ENCODE measurements at places on chromosomes 16 and 17.

GRCh38 chr17:55625521-55625920 is 97.1 kb downstream of the TMEM100 start:
- DNase-seq, result no peak

DNA sequence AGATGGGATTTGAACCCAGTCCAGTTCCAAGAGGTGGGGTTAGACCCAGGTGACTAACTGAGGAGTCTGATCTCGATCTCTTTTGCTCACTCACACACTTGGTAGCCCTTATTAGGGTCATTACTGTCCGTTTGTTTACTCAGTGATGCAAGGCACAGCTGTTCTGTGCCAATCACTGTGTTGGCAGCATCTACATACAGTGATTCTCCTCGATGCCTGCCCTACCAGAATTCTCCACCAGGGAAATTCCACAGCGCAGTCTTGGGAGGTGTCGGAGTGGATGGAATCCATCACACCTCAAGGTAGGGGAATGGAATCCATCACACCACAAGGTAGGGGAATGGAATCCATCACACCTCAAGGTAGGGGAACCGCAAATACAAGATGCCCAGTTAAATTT is 279.6 kb downstream of the MAF start:
- no peak for DNase-seq

- DNase-seq, result no peak
Measured at GRCh38 chr16:13936596-13937081, 16.7 kb downstream of the ERCC4 start.

DNA sequence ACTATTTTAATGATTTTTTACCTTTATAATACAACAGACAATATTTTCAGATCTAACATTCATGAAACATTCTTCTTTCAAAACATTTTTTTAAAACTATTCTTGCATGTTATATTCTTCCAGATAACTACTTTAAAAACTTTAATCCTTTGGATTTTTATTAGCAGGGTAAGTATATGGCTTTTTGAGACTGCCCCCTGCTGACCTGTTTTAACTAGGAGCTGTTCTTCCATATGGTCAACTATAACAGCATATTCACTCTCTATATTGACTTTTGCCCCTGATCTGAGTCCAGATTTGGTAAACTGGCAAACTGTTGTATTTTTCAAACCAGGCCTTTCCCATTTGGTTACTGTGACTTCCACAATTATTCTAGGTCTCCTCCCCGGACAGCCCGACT is 16.5 kb downstream of the ZNF18 start:
- no peak for DNase-seq

DNA sequence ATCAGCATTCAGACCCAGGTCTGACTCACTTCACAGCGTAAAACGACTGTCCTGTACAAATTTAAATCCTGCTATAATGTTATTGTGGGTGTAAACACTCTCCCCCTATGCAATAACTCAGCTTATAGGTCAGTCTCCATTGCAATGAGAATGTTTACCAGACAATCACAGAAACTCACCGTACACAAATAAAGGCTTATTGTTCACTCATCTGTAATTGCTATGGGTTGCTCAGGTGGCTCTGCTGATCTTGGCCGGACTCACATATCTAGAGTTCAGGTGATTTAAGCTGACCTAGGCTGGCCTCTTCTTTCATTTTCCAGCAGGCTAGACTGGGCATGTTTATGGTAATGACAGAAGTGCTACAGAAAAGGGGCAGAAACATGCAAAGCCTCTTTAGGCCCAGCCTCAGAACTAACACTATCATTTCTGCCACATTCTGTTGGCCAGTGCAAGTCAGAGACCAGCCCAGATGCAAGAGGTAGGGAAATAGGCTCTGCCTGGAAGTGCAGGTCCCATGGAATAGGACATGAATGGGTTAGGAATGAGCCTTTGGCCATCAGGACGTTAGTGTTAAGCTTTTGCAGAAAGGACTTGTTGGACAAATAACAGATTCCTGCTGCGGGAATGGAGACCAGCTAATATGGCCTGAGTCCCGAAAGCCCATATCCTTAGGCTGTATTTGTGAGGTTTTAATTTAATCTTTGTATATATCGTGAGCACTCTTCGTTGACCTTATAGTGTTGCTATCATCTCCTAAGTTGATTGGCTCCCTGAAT is 44.0 kb downstream of the HLF start:
- no peak for DNase-seq

GRCh38 chr16:85046472-85046916 is 18.9 kb downstream of the KIAA0513 start:
- peak; percentile 77 for DNase-seq

DNA sequence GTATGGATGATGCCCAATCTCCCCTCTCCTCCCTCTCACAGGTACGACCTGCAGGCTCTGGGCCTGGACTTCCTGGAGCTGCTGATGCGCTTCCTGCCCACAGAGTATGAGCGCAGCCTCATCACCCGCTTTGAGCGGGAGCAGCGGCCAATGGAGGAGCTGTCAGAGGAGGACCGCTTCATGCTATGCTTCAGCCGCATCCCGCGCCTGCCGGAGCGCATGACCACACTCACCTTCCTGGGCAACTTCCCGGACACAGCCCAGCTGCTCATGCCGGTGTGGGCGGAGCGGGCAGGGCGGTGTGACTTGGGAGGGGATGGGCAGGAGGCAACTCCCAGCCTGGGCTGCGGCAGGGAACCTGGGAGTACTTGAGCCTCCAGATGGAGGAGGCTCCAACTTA is 18.1 kb downstream of the SPATA32 start:
- DNase-seq, result peak; percentile 70

GRCh38 chr16:79751471-79752184 is 151.1 kb upstream of the MAF start:
- peak; percentile 17 for DNase-seq

DNA sequence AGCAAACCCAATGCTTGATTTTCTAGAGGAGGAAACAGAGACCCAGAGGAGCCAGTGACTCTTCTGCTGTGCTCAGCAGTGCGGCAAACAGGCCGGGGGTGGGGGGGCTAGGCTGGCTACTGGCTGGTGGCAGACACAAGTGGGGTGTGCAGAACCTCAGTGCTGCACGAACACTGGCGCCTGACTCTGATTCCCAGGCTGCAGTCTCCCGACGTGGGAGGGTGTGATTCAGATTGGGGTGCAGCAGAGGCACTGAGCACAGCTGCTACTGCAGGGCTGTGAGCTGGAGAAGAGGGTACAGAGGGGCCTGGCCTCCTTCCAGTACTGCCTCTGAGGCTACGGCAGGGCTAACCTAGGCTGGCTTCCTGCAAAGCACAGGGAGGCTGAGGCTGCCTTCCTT is 8.1 kb downstream of the RPL19 start:
- peak; percentile 91 for DNase-seq

GRCh38 chr16:86079255-86079885 is 180.4 kb downstream of the IRF8 start:
- DNase-seq, result peak; percentile 40

- no peak for DNase-seq
Measured at GRCh38 chr17:2108170-2108569, 53.3 kb downstream of the HIC1 start.

DNA sequence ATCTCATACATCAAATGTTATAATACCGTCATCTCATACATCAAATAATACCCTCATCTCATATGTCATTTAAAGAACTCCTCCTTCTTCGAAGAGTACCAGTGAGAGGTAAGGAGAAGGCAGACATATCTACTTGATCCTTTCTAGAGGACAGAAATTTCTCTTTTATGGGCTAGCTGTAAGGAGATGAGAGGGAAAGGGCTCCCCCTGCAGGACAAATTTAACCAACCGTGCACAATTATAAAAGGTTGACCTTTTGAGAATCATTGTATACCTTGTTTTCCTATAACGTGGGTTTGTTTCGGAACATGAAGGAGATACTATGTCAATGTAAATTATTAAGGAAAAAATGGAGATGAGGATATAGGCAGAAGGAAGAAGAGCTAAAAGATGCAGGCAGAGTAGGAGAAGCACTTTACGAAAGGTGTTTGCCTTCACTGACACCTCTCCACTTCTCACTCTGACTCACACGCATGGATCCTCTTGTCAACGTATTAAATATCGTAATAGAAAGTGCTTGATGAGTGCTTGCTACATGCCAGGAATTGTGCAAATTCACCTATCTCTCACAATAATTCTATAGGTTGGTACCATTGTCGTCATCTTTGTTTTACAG is 465.9 kb upstream of the ERCC4 start:
- DNase-seq, result no peak

DNA sequence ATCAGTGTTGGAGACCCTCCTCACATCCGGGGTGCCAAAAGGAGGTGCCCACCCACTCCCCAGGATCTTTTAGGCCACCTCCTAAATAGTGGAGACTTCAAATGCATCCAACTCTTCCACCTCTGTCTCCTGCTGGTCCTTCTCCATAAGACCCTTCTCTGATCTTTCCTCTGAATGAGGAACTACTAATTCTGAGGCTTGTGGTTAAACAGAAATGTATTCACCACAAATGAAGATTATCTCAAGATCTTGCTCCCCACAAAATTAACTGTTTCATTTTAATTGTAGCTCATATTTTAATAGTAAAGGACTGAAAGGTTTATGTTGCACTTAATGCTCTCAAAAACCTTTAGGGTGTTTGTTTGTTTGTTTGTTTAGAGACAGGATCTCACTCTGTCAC is 34.1 kb downstream of the TLE7 start:
- peak; percentile 5 for DNase-seq

- no peak for DNase-seq
Measured at GRCh38 chr17:56983366-56983765, 5.4 kb downstream of the SCPEP1 start.

DNA sequence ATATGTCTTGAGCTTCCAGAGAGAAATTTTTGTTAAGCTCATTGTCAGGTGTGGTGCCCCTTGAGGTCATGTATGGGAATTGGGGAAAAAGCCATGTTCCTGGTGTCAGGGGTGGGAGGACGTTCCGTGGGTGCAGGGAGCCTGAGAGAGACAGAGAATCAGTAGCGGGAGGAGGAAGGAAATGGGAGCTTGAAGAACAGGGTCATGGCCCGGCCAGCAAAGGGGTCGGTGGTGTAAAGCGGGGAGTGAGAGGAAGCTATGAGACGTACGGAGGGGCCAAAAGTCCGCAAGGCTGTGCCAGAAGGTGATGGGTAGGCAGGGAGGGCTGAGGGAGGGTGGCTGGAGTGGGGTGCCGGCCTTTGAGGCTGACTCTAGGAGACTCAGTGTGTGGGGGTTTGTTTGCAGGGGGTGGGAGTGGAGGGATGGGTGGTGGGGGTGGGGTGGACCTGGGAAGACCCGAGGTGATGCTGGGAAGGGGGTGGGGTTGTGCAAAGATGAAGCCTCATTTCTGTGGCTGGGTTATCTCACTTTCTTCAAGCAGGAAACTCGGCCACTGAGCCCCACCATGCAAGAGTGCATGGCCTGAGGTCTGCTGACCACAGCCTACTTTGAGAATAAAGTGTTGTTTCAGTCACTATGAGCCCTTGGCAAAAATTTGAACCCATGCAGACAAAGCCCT is 63.6 kb downstream of the PLCG2 start:
- DNase-seq, result no peak

DNA sequence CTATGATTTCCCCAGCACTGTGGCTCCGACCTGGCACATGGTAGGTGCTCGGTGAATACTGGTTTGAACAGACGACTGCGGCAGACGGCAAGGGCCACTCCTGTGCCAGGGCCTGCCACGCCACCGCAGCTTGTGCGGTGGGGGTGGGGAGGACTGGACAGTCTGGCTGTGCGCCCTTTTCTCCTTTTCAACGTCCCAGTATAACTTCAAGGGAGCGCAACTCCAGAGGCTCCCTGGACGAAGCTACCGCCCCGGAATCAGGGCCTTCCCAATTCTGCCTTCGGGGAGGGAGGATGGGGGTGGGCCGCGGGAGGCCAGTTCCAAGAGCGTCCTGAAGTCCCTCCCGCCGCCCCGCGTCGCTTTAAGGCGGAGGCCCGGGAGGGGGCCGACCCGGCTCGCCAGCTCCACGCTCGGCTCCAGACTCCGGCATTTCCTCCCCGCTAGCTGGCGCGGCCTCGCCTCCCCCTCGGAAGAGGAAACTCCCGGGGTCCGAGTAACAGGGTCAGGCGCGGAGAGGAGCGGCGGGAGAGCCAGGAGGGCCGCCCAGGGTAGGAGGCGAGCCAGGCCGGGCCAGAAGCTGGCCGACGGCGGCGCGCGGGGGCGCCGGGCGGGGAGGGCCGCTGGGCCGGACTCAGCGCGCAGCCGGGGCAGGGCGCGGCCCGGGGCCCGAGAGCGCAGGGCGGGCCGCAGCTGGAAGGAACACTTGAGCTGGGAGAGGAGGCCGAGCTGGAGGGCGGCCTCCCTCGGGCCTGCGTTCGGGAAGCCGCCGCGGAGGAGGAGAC is at the start of gene ITPRIPL2:
Gene ITPRIPL2, plus strand, starts transcription at position 388 of the 782 bp plus-strand sequence. CDS start 498 bp downstream, outside the sequence.
- peak; percentile 78 for DNase-seq

DNA sequence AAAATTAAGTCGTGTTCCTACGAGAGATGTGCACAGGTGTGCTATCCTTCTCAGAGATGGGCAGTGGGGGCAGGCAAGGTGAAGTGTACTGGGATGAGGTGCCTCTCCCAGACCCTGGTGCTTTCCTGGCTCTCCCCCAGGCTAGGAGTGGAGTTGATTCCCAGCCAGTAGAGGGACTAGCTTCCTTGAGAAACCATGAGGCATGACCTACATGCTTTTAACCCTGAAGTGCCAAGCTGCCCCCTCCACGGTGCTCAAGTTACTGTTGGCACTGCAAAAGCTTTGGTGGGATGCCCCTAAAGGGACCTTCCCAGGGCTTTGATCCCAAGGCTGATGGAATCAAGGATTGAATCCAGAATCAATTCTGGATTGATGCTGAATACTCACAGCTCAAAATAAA is 47.0 kb upstream of the SREBF1 start:
- peak; percentile 37 for DNase-seq

GRCh38 chr17:68318103-68318991 is 27.1 kb downstream of the ARSG start:
- no peak for DNase-seq

DNA sequence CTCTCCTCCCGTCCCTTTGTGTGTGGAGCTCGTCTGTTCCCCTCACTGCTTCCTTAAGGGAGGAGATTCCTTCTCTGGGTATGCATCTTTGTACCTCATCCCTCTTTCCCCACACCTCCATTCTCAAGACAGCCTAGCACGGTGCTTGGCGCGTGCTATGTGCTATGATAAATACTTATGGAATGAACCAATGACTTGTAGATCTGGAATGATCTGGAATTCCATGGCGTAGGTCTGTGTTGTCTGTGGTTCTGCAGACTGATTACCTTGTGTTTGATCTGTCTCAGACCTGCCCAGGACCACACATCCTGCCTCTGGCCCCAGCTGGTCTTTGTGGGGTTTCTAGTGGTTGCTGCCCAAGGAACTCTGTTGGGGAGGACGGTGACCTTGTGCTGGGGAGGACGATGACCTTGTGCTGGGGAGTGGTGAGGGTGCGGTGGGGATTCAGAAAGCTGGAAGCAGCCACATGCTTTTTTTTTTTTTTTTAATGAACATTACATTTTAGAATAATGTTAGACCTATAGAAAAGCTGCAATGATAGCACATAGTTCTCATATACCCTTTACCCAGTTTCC is 33.5 kb upstream of the ETV4 start:
- DNase-seq, result no peak

Measured in posterior cingulate gyrus (tissue), 11 donors.